ENCODE measurements at places on chromosomes 3 and 15.

DNA sequence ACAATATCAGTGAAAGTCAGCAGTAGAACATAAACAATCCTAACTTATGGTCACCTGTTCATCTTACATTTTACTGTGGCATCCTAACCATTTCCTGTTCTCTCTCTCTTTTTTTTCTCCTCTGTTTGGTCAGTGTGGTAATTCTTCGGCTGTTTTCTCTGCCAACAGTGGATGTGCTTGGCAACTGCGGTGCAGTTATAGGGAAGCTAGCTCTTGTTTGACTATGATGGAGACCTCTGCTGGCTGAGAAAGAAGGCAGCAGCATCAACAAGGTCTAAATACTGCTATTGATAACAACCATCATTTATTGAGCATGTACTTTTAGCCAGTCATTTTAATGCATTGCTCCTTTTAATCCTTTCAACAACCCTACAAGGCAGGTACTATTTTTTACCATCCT lies 723 bp upstream of the DRD3 start:
- no peak for DNase-seq

GRCh38 chr3:171396048-171396447 lies 64.2 kb downstream of the TNIK start:
- DNase-seq = no peak

- DNase-seq = no peak
Observed at GRCh38 chr3:9401986-9402385, 4.6 kb downstream of the SETD5 start.

- no peak for DNase-seq
Observed at GRCh38 chr15:70873232-70874054, 18.8 kb downstream of the THAP10 start.

DNA sequence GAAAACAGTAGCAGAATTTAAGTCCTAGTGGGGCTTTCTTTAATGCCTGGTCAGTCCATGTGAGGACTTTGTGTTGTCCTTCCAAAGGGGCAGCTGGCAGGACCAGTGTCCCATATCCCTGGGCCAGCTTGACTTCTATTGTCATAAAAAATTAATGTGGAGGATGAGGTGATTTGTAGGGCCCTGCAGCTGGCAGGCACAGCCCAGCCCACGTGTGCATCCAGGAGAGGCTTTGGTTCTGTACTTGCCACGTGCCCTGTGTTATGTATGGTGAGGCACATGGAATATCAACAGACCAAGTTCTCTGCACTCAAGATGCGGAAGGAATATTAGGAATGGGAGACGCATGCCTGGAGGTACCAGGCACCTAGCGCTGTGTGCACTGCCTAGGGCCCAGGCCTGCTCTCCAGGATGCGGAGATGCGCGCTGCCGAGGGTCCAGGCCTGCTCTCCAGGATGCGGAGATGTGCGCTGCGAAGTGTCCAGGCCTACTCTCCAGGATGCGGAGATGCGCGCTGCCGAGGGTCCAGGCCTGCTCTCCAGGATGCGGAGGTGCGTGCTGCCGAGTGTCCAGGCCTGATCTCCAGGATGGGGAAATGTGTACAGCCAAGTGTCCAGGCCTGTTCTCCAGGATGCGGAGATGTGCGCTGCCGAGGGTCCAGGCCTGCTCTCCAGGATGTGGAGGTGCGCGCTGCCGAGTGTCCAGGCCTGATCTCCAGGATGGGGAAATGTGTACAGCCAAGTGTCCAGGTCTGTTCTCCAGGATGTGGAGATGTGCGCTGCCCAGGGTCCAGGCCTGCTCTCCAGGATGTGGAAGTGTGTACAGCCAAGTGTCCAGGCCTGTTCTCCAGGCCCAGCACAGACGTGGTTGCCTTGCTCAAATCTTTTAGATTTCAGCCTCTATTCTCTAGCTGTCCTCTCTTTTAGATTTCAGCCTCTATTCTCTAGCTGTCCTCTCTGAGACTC lies 183.3 kb upstream of the ROPN1 start:
- DNase-seq = no peak

GRCh38 chr3:117322866-117323265 lies 613.3 kb downstream of the TUSC7 start:
- no peak for DNase-seq

DNA sequence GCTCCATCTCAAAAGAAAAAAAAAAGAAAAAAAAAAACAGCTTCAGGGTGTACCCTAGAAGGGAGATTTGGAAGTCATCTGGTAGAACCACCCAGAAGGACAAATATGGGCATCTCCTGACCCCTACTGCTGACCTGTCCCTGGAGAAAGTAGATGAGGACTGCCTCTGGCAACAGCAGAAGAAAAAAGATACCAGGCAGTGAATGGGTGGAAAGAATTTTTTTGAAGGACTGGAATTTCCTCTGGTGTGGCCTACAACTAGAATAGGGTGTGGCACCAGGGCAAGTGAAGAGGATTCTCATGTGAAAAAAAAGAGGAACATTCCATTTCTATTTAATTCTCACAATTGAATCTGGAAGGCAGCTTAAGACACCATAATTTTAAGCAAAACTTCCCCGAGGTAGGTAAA lies 3.1 kb downstream of the ANXA2 start:
- no peak for DNase-seq

GRCh38 chr15:78727561-78727960 lies 83.7 kb downstream of the ADAMTS7 start:
- no peak for DNase-seq

DNA sequence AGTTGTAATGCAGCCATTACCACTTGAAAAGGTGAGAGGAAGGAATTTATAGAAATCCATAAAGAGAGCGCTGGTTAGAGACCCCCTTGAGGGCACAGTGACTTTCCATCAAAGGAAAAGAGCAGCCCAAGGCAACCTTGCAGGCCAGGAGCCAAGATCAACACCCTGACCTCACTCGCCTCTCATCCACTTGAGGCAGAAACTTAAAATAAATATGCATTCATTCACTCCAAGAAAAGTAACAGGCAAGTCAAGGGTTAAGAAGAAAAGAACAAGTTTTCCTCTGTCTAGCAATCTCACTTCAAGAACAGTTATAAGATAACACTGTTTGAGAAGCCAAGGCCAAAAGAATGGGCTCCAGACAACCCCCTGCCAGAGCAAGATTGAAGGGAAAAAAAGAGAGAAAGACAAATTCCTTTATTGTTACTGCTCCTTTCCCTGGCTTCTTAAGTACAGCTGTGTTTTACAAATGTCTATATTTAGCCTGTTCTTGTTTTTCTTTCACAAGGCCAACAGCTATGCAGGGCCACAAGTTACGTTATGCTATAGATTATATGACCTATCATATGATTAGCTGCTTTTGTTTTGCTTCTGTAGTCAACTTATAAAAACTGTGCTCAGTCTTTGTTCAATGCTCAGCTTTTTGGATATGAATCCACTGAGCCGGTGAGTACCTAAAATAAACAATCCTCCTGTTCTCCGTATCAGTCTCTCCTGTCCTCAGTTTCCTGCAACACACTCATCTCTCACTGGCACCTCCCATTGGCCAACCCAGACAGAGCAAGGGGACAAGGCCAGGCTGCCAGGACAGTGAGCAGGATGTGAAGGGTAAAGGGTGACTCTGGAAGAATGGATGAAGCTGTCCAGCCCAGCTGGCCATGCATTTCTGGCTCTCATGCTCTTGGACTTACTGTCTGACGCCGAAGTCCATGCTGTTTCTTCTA lies 15.8 kb upstream of the SSUH2 start:
- no peak for DNase-seq

GRCh38 chr3:163218336-163218735 lies 1721.7 kb downstream of the OTOL1 start:
- DNase-seq = no peak

DNA sequence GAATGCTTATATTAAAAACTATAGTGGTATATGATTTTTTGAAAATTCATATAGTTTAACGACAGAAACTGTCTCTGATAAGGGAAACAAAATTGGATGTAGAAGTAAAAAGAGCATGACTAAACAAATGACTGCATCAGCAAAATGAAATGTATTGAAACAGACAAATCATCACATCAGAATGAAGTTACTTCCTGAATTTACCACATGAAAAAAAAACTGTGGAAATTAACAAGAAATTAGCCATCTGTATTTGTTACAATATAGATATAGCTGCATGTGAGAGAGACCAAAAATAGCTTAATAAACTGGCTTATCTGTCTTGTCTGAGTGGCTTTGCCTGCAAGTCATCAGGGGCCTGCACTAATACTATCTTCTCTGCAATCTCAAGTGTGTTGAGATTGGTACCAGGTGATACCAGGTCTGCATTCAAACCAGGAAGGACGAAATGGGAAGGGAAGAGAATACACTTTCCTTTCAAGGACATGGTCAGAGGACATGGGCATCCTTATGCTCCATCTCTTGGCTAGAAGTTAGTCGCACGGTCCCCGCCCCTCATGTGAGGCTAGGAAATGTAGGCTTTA lies 388.7 kb downstream of the GRM7 start:
- no peak for DNase-seq

DNA sequence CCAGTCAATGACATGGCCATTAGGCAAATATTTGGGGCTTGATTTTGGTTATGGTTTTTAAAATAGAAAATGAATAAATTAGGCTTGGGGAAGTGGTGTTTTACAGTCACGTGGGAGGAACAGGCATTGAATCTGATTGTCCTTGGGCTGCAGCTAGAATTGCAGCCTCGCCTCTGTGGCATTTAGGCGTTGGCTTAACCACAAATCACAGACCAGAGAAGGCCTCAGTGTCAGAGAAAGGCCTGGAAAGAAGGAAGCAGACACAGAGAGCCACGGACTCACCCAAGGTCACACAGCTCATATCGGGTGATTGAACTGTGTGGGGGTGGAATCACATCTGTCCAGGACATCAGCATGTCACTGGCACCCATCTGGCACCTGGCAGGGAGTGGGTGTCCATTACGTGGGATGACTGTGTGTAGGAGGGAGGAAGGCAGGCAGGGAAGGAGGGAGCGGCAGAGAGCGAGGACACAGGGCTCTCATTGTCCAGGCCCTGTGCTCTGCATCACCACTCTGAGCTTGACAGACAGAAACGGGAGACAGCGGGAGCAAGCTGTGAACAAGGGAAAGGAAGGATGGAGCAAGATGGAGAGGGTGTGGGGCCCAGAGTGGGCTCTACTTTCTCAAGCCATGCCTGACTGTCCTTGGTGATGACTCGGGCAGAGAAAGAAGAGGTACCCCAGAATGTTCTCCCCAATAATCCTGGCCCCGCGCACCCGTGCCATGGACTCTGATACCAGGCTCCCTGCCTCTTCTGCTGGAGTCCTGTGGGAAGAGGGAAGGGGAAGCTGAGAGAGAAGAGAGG lies 186.4 kb downstream of the FAM43A start:
- peak; percentile 38 for DNase-seq

GRCh38 chr3:185677146-185677829 lies 91.2 kb downstream of the SENP2 start:
- no peak for DNase-seq

GRCh38 chr3:106125321-106125720 lies 256.5 kb upstream of the CBLB start:
- no peak for DNase-seq

DNA sequence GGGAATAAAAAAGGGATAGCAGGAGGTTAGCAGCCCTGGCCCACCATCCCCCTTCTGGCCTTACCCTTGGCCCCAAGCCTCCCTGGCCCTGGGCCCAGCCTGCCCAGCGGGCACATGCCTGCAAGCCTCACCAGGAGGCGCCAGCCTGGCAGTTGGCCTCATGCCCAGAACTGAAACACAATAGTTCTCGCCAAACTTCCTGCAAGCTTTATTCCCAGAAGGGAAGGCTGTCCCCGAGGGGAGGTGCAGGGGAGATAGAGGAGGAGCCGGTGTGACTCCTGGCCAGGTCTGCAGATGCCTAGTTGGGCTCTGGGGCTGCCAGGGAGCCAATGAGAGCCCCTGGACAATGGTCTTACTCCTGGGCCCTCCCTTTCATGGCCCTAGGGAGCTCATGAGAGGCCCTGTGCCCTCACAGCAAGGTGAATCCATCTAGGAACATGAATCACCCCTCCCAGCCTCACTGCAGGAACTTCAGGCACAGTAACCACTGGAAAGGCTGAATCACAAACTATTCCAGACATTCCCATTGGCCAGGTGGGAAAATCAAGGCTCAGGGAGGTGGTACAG lies 4.0 kb downstream of the CCDC33 start:
- DNase-seq = peak; percentile 75

- DNase-seq = no peak
Observed at GRCh38 chr3:14391033-14391432, 11.4 kb upstream of the SLC6A6 start.

DNA sequence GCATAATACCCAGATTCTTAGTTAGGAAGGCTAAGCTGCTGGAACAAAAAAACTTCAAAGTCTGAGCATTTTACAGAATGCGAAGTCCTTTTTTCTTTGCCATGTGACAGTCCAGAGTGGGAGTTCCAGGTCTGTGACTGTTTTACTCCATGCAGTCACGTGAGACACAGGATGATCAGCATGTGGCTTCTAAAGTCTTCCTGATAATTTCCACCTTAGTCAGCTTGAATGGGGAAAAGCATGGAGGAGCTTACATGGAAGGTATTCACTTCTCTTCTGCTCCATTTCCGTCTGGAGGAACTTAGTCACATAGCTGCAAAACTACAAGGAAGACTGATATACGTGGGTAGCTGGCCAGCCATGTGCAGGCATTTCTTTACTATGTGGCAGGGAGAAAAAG lies 1.7 kb downstream of the SNTN start:
- DNase-seq = no peak

DNA sequence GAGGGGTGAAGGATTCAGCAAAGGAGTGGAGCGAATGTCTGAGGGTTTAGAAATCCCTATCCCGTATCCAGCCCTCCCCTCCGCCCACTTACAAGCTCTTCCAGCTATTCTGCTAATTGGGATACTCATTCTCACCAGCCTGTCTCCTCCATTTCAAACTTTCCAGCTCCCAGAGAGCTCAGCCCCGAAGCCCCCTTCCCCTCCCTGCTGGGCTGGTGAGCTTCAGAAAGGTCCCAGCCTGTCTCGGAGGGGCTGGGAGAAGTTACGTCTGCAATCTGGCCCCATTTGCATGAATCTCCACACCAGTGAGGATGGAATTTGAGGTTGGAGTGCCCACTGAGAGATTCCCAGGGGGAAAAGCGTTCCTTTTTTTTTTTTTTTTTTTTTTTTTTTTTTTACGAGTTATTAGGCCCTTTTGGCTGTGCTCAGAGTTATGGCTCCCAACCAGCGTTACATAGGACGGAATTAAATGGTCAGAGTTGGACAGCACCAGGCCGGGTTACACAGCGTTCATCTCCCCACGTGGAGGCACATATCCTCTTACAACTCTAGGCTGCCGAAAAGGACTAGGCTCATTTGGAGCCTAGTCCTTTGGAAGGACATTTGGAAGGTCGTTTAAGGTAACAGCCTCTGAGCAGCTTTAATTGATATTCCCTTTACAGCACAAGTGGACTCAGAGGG lies 34.6 kb downstream of the FGD5 start:
- no peak for DNase-seq

GRCh38 chr3:123295901-123296250 lies 94.1 kb downstream of the SEC22A start:
- DNase-seq = no peak

- no peak for DNase-seq
Observed at GRCh38 chr15:65115542-65115941, 542 bp upstream of the UBAP1L start.

- DNase-seq = no peak
Observed at GRCh38 chr15:73922186-73923151, 3.8 kb upstream of the LOXL1 start.
